ENCODE measurements at places on chromosomes 7 and 10.

- no peak for DNase-seq
Observed at GRCh38 chr10:30583778-30584415, 45.7 kb downstream of the LYZL2 start.

DNA sequence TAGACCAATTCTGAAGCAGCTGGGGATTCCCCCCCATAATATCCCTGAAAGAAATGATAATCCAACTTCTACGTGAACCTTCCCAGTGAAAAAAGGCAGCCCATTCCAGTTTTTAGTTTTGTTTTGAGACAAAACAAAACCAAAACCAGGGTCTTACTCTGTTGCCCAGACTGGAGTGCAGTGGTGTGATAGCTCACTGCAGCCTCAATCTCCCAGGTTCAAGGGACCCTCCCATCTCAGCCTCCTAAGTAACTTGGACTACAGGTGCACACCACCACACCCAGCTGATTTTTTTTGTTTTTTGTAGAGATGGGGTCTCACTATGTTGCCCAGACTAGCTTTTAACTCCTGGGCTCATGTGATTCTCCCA is 12.5 kb upstream of the ARPC1A start:
- DNase-seq, result no peak

- DNase-seq, result no peak
Observed at GRCh38 chr7:84469034-84469433, 274.4 kb upstream of the SEMA3A start.

DNA sequence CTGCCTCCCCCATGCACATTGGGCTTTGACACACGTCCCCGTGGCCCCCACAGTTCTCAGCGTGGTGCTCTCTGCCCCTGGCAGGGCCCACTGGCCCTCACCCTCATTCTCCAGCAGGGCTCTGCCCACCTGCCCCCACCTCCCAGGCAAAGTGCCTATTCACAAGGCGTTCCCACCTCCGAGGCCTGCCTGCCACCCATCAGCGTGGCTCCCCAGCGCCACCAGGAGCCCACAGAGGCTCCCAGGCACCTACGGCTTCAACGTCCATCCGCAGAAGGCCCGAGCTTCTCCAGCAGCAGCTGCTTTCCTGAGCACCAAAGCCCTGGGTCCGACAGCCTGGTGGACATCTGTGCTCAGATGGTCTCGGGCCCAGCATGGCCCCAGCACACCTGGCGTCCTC is 211.8 kb upstream of the PPP2R2D start:
- DNase-seq, result no peak

DNA sequence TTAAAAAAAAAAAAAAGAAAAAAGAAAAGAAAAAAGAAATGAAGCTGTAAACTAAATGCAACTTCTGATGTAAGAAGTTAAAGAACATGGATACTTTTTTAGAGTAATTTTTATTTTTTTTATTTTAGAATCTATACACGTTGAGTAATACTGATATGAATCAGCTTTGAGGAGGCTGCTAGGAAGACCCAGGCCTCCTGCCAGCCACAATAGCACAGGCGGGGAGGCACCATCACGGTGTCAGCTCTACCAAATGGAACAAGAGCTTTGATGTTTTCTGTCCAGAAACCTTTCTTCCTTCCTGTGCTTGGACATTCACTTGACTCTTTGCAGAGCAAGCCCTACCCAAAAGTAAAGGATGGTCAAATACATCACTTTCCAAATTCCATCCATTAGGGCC is 45.3 kb upstream of the EGR2 start:
- DNase-seq, result no peak

- DNase-seq, result no peak
Observed at GRCh38 chr10:128411643-128412042, 285.4 kb upstream of the MKI67 start.

DNA sequence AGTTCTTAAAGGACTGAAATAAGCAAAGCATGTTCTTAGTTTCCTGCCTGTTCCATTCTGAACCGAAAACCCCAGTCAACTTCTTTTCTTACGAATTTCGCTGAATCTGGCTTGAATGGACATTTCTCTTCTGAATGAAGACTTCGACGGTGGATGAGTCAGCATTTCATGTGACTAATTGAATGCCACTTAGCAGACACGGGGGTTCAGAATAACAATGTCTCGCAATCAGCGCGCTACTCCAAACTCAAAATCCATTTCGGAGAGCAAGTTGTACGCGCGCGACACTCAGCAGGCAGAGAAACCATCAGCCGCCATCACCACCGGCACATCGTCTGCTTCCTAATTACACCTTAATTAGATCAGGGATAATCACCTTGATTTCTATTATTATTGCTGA is 239.0 kb upstream of the KLF6 start:
- no peak for DNase-seq

- DNase-seq, result no peak
Observed at GRCh38 chr7:19116121-19117090, 1.0 kb downstream of the TWIST1 start.

DNA sequence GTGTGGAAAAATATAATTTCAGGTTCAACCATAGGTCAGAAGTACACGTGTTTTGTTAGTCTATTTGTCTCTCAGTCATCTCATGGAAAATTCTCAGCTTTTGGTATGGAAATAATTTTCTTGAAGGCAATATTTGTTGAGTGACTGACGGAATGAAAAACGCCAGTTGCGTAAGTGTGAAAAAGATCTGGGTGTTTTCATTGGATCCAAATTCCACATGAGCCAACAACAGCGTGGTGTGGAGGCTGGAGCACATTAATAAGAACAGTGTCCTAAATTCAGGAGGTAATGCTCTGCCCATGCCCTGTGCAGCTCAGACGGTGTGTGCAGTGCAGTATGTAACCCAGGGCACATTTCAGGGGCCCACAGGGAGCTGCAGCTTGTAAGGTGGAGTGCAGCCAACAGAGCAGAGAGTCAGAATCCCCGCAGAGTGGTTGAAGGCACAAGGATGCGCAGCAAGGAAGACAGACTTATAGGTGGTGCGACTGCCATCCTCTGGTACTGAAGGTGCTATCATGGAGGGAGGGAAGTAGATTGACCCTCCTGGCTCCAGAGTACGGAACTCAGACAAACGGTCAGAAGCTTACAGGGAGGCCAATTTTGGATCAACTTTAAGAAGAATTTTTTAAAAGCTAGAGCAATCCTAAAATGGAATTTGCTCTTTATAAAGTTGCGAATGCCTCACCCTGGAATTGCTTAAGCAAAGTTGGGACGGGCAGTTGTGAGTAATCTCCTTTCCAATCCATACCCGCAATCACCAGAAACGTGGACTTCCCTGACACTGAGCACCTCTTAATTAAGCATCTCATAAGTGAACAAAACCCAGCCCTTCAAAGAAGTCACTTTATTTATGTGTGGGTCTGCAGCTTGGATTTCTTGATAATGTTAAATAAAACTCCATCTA is 38.0 kb downstream of the EGFR start:
- no peak for DNase-seq

- no peak for DNase-seq
Observed at GRCh38 chr7:623464-623863, 103.0 kb upstream of the DNAAF5 start.

- no peak for DNase-seq
Observed at GRCh38 chr7:19587291-19587690, 121.5 kb downstream of the POLR1F start.

DNA sequence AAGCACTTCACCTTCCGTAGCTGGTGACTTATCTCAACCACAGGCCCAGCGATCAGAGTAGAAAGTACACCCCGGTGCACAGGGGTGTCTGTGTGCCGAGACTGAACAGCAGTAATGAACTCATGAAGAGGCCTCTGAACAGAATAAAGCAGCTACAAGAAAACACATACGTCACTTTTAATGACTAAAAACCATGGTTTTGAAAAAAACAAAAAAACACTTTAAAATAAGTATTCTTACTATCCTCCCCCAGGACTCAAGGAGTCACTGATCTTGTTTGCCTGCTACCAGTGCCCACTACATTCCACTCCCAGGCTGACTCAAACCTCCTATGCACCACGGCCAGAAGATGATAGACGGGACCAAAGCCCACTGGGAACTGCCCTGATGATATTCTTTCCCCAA is 53.8 kb downstream of the NCAPG2 start:
- no peak for DNase-seq

GRCh38 chr7:1483536-1484505 is 20.4 kb downstream of the INTS1 start:
- DNase-seq, result no peak

- no peak for DNase-seq
Observed at GRCh38 chr7:19519443-19520021, 189.3 kb downstream of the POLR1F start.

DNA sequence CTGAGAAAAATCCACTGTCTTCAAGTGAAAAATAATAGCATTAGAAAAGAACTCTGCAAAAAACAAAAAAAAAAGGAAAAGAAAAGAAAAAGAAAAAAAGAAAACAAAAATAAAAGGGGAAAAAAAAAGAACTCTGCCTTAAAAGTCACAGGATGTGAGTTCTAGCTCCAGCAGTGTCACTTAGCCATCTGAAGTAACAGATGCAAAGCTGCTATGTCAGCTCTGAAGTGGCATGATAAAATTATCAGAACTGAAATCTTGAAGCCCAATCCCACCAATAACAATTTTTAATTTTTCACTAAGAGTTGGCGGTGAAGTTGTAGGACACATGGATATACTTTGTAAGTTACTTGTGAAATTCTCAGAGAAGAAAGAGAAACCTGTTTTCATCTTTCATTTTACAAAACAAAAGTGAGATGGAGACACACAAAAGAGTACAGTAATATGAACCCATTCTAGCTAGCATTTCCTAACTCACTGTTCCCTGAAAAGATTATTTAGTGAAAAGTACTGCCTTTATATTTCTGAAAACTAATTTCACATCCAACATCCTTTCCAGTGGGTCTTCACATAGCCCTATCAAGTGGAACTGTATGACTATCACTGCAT is 103.5 kb downstream of the ELAPOR2 start:
- no peak for DNase-seq

- DNase-seq, result no peak
Observed at GRCh38 chr10:3409928-3410327, 237.3 kb upstream of the PITRM1 start.

DNA sequence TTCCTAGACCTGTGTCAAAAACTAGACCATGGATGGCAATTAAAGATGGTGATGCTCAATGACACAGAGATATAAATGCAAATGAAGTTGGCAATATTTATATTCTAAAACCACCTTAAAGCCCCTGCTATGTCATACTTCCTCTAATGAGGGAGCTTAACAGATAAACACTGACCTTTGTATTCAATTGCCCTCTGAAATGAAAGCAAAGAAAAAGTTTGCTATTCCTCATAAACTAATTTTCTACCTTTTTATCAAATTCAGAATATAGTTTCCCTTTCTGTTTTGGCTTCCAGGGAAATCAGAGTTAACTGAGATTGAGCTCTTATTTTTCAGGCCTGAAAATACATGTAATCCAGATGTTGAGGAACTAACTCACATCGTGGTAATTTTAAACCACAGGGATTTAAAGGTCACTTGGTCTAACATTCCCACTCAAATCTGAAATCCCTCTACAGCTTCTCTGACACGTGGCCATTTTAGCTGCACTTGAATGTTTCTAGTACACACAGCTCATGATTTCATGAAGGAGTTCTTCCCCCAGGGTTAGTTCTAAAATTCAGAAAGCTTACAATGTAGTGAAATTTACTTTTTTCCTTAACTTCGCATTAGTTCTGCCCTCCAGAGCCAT is 37.9 kb upstream of the ABCB5 start:
- no peak for DNase-seq

DNA sequence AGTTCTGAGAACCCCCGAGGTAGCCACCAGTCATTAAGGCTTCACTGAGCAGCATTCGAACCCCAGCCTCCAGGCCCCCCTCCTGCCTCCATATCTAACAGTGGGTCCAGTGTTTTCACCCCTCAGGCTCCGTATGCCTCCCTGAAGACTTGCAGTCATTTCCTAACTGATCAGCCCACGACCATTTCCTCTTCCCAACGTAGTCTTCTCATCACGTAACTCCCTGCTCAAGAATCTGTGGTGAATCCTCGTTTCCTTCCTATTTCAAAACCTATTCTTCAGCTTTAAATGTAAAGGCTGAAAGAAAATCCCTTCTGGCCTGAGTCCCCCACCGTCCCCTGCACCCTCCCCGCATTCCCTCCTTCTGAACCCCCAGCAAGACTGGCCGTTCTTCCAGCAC is 21.1 kb downstream of the FRMD4A start:
- DNase-seq, result peak; percentile 95

DNA sequence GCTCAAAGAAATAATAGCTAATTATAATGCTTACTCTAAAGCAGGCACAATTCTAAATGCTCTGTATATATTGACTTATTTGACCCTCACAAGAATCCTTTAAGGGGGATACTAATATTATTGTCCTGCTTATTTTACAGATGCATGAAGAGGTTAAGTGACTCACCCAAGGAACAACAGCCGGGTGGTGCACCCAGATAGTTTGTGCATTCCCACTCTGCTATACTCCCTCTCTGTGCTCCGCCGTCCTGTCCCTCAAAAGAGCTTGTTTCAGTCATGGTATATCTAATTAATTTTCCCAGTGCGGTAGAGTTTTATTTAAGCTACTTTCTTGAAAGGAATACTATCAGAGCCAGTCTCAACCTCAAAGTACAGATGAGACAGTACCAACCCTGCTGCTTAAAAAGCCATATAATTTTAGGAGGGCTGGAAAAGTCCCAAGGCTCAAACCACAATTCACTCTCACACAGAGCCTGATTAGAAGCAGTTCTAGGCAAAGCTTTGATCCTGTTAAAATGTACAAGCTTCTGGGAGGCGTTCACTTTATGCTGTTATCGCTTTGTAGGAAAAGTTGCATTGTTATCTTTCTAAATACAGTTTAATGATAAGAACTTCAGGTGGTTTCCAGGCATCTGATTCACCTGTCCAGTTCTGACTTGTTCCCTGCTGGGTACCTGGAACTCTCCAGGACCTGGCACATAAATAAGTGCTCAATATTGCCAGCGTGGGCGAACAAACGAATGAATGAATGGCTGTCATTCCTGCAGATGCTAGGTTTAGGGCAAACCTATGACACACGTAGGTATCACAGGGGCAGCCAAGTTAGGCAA is 261.5 kb upstream of the KLF14 start:
- DNase-seq, result no peak

DNA sequence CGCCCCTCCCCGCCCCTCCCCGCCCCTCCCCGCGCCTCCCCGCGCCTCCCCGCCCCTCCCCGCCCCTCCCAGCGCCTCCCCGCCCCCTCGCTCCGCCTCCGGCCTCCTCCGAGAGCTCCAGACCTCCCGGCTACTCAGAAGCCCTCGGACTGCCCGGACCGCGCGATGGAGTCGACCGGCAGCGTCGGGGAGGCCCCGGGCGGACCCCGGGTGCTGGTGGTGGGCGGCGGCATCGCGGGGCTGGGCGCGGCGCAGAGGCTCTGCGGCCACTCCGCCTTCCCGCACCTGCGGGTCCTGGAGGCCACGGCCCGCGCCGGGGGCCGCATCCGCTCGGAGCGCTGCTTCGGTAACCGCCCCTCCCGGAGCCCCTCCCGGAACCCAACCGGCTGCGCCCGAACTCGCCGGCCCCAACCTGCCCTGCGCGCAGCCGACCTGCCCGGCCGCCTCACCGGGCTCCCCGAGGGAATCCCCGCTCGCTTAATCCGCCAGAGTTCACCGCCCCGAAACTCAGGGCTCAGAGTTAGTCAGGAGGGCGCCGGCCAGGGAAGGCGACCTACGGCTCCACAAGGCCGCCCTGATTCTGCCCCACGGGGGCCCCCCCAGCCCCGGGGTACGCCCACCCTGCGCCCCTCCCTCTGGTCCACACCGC is at the start of gene PAOX:
TSS of gene PAOX (plus strand) at position 111 of the 649 bp plus-strand sequence. CDS start at position 166, 55 bp downstream.
- no peak for DNase-seq

- DNase-seq, result no peak
Observed at GRCh38 chr10:8393531-8393930, 339.0 kb downstream of the GATA3 start.

Measured in Kasumi-1 (cell line).